ENCODE measurements at places on chromosomes 4 and X. TPM values are rescaled to one million over a fixed set of nuclear protein-coding genes. Genes with fewer than 3 reads are reported as not detected.

XAGE2 gene
- total RNA-seq = not detected

CTAG1A gene
- not detected for total RNA-seq

TLR3 gene
- not detected for total RNA-seq

DNAAF6 gene
- total RNA-seq = not detected

VCX3A gene
- not detected for total RNA-seq

LNX1 gene
- 3.3 TPM for total RNA-seq

NLRP2B gene
- total RNA-seq = not detected

PDZD4 gene
- total RNA-seq = 7.1 TPM

Data from SJCRH30 (cell line).